GM03348 (cell line): ENCODE measurements at places on chromosomes 4 and X.

- peak; percentile 79 for DNase-seq
Observed at GRCh38 chr4:87038837-87039615, 104.2 kb downstream of the AFF1 start.

GRCh38 chr4:123849495-123849894, 452.9 kb downstream of the SPRY1 start:
- DNase-seq = no peak

GRCh38 chr4:176107695-176108094, 42.1 kb downstream of the WDR17 start:
- no peak for DNase-seq

GRCh38 chrX:132810964-132811712, 147.3 kb downstream of the HS6ST2 start:
- DNase-seq = no peak

DNA sequence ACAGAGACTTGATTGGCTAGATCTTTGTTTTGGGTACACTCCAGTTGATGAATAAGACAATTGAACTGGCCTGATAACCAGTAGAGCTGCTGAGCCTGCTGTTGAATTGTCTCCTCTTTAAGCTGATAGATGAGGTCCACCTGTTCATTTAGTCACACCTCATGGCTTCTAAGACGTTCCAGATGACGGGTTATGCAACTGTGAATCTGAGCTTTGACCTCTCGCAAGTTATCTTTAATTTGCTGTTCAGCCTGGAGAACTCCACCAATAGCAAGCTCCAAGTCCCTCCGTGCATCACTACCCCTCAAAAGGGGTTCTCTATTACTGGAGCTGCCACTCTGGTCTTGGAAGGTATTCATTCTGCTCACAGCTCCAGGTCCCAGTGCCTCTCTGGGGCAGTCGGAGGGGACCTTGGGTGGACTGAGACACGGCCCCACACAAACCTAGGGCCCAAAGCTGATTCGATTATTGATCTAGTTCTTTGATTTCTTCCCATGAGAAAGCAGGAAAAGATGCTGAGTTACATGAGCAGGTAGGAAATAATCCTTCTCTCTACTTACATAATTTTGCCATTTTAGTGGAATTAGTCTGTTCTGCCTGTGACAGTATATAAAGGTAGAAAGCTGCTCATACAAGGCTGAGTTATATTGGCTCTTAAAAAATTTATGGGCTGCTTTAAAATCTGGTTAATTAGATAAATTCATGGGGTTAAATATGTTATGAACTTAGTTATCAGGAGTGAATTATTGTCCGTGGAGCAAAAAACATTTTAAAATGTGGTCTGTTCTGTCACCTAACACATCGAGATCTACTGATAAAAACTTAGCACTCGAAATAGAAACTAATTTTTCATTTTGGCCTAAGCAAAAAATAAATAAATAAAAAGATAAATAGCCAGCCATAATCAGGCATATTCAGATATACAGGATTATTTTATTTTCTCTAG, 6.8 kb downstream of the MMAA start:
- no peak for DNase-seq

GRCh38 chrX:3706481-3706880, 7.0 kb downstream of the PRKX start:
- DNase-seq = no peak

- DNase-seq = no peak
Observed at GRCh38 chr4:169253113-169253671, 17.6 kb downstream of the SH3RF1 start.

- DNase-seq = peak; percentile 21
Observed at GRCh38 chrX:40772290-40772689, 36.9 kb upstream of the MED14 start.

- DNase-seq = no peak
Observed at GRCh38 chr4:108118505-108118904, 50.2 kb downstream of the LEF1 start.

GRCh38 chr4:101944649-101945048, 154.1 kb downstream of the BANK1 start:
- DNase-seq = no peak

DNA sequence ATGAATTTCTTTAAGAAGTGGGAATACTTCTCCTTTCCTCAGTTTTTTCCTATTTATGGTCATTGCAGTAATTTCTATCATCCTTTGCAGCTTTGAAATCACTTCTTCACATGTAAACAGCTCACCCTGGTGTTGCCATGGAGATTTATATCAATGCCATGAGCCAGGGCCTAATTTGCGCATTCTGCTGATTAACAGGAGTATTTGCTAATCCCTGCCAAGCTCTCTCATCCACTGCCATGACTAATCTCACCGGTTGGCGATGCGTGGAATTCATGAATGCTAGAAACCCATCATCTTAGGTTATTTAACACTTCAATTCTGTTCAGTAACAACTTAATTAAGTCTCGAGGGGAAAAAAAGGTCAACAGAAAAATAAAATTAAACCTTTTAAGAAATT, 11.8 kb upstream of the FGF13 start:
- no peak for DNase-seq

DNA sequence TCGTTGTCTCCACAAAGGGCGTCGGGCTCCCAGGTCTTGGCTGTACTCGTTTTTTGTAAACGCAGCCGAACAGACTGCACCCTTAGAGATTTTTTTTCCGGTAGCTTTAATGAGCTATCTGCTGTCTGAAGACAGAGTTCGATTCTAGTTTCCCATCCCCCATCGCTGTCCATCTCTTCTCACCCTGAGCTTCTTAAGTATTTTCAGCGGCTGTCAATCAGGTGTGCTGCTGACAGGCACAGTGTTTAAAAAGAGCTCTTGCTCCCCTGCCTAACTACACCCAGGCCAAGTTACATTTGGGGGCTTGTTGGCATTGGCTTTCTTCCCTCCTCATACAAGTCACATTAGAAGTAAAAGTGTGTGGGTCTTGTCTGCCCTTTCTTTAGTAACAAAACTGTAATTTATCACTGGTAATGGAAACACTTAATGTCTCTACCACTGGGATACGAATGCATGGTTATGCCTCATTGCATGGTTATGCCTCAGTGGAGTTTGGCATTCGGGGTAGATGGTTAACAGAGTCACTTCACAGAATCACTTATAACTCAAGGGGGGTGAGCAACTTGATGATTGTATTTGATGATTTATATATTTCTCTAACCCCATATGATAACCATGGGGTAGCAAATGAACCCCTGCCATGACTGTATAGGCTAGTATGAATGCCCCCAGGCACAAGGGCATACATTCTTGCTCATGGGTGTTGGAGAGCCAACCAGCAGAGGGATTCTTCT, 1.4 kb upstream of the ARHGAP6 start:
- DNase-seq = no peak

GRCh38 chr4:7843831-7844593, 95.6 kb downstream of the AFAP1 start:
- peak; percentile 62 for DNase-seq
